Stomach (tissue), 19 donors: ENCODE measurements at places on chromosomes 12 and 14. TPM values are rescaled to one million over a fixed set of nuclear protein-coding genes. Genes with fewer than 3 reads are reported as not detected.

The AQP6 gene
- total RNA-seq: not detected

The BEST3 gene
- not detected for total RNA-seq

The NEUROD4 gene
- not detected for total RNA-seq

- DNase-seq: no peak
- no peaks in the 10 kb centered on the region for H3K36me3 ChIP-seq
- no peaks in the 10 kb centered on the region for H3K27me3 ChIP-seq
- peaks cover 4% of the 10 kb centered on the region for H3K4me1 ChIP-seq
- no peak overlapping the region for H3K27ac ChIP-seq
Measured at GRCh38 chr14:87628780-87629179, 364.2 kb downstream of the GALC start.

DNA sequence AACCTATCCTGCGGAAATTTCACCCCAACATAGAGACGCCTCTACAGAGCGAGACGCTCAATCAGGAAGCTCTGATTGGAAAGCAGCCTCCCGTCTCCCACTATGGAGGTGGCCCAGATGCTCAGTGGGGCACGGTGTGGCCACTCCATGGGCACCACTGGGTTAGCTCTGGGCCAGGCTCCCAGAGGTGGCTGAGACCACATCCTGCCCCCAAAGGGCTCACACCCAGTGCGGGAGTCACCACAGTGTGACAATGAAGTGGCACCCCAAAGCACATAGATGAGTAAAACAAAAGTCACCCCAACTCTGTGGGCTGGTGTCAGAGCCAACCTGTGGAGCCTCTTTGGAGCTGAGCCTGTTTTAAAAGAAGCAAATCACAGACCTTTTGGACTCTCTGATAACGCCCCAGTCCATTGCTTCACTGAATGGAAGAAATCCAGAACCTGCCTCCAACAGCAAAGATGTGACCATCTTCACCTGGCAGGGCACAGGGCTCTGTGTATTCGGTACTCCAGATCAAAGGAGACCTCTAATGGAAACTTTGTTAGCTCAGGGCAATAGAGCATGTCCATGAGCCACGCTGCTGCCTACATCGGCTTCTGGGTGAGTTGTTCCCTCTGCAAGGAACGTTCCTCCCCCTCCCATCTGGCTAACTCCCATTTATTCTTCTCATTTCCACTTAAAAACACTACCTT lies 19.6 kb downstream of the CLMN start:
- H3K4me3 ChIP-seq: no peak overlapping the region
- H3K4me1 ChIP-seq: peaks cover 17% of the 10 kb centered on the region
- H3K27me3 ChIP-seq: no peaks in the 10 kb centered on the region

DNA sequence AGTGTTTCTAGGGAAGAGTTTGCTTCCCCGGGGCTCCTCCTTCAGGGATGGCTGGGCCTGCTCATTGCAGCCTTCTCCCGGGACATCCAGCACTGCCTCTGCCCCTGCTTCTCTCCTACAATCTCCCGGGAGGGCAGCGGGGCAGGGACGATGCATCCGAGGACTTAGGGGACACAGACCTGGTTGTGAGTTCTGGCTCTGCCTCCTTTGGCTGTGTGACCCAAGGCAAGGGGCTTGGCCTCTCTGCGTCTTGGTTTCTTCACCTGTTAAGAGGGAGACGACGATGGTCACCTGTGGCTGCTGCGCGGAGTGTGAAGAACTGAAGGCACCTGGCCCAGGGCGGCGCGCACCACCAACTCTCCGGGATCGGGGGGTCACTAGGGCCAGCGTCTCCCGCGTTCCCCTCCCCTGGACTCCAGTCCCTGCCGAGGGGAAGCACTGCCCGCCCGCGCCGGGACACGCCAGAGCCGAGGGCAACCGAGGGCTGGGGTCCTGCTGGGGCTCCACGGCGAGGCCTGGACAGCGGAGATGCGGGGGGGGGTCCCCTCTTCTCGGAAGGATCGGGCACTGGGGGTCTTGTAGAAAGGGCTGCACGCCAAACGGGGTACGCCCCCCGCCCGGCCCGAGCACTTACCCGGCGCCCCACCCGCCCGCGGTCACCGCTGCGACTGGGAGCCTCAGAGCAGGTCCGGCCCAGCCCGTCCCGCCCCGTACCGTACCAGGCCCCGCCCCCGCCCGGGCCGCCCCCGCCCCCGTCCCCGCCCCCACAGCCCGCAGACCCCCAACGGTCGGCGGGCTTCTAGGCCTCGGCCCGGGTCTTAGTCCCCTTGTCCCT lies at the start of gene HVCN1:
Gene HVCN1 (minus strand): TSS at position 670 of the 835 bp plus-strand sequence. CDS start 5,870 bp downstream, outside the sequence.
- H3K4me3 ChIP-seq: peak within 1 kb of the TSS; percentile 71
- H3K4me1 ChIP-seq: peaks cover 29% of the 10 kb centered on the region
- peak; percentile 55 for DNase-seq
- H3K36me3 ChIP-seq: no peaks in the 10 kb centered on the region

DNA sequence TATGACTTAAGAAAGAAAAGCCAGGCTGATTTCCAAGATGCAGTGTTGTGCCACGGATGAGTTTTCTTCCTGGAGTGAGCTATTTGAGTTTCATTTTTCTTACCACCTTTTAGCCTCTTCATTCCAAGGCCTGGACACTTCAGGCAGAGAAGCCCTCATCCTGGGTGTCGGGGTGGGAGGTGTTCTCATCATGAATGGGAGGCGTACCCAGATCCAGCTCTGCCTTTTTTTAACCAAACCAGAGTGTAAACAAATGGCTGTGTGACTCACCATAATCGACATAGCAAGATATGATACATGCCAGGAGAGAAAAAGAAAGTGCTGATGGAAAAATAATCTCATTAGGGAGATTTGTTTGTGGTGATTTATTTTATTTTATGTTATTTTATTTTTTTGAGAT lies 79.9 kb downstream of the ARF6 start:
- peak overlapping the region; percentile 69 for H3K27ac ChIP-seq
- no peaks in the 10 kb centered on the region for H3K27me3 ChIP-seq
- no peak overlapping the region for H3K4me3 ChIP-seq
- no peaks in the 10 kb centered on the region for H3K36me3 ChIP-seq

DNA sequence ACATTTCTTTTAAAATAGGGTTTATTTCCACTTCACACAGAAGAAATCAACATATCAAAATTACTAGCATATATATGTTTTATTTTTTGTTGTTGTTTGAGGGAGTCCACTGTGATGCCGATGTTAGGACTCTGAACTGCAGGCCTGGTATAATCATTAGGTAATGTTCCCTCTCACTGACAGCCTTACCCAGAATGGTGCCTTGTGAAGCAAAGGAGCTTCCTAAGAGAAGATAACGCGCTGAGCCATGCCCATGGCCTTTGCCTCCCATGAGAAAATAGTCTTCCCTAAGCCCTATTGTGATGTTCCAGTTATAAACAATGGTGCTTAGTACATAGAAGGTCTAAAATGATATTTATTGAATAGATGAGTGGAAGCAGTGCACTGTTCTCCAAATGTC lies 12.0 kb downstream of the GNG2 start:
- peaks cover 12% of the 10 kb centered on the region for H3K4me1 ChIP-seq
- no peak for DNase-seq
- no peaks in the 10 kb centered on the region for H3K36me3 ChIP-seq
- H3K4me3 ChIP-seq: no peak overlapping the region
- H3K27ac ChIP-seq: peak overlapping the region; percentile 21
- H3K27me3 ChIP-seq: no peaks in the 10 kb centered on the region

DNA sequence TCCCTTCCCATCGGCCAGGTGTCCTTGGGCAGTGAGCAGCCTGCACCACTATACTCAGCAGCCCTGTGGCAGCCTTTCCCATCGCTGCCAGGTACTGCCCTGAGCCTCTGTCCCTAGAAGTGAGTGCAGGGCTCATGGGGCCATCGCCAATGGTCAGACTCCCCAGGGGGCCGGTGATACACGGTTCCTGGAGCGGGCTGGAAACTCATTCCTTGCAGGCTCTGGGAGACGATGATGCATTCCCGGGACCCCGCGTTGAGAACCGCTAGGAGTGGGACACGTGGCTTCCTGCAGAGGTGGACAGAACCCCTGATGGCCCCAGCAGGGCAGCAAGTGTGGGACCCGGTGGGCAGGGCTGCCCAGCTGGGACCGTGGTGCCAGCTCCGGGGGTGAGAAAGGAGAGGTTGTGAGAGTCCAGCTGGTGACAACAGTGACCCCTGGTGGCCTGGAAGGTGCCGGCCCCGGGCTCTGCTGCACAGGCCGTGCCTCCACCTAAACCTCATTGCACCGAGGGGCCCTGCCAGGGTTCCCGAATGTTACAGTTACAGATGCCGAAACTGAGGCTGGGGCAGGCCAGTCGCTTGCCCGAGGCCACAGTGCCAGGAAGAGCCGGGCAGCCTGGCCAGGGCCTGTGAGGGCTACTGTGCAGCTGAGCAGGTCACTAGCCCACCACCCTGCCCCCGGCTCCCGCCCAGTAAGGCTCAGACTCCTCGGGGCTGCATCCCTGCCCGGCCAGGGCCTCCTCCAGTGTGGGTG lies 33.8 kb downstream of the FBRSL1 start:
- peaks cover 17% of the 10 kb centered on the region for H3K36me3 ChIP-seq
- no peaks in the 10 kb centered on the region for H3K27me3 ChIP-seq
- H3K4me3 ChIP-seq: no peak overlapping the region
- H3K4me1 ChIP-seq: peaks cover 53% of the 10 kb centered on the region

DNA sequence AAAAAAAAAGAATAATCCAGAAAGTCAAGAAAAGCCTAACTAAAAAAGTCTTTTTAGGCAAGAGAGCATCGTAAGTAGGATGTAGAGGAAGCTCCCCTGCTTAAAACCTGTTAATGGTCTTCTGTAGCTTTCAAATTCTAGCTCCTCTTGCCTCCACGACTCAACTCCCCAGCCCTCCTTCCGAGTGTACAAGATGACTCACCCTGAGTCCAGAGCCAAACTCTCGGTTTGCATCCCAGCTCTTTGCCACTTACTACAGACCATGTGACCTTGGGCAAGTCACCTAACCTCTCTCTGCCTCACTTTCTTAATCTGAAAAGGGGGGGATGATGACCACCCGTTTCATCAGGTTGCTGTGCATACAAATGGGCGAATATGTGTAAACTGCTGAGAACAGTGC lies 460.4 kb downstream of the DPF3 start:
- DNase-seq: no peak
- no peak overlapping the region for H3K27ac ChIP-seq
- H3K27me3 ChIP-seq: no peaks in the 10 kb centered on the region
- H3K4me3 ChIP-seq: no peak overlapping the region
- H3K36me3 ChIP-seq: no peaks in the 10 kb centered on the region

GRCh38 chr12:8685051-8685450 lies 12.7 kb upstream of the RIMKLB start:
- H3K27me3 ChIP-seq: no peaks in the 10 kb centered on the region
- no peak overlapping the region for H3K4me3 ChIP-seq
- H3K36me3 ChIP-seq: no peaks in the 10 kb centered on the region
- peaks cover 35% of the 10 kb centered on the region for H3K4me1 ChIP-seq
- no peak overlapping the region for H3K27ac ChIP-seq

DNA sequence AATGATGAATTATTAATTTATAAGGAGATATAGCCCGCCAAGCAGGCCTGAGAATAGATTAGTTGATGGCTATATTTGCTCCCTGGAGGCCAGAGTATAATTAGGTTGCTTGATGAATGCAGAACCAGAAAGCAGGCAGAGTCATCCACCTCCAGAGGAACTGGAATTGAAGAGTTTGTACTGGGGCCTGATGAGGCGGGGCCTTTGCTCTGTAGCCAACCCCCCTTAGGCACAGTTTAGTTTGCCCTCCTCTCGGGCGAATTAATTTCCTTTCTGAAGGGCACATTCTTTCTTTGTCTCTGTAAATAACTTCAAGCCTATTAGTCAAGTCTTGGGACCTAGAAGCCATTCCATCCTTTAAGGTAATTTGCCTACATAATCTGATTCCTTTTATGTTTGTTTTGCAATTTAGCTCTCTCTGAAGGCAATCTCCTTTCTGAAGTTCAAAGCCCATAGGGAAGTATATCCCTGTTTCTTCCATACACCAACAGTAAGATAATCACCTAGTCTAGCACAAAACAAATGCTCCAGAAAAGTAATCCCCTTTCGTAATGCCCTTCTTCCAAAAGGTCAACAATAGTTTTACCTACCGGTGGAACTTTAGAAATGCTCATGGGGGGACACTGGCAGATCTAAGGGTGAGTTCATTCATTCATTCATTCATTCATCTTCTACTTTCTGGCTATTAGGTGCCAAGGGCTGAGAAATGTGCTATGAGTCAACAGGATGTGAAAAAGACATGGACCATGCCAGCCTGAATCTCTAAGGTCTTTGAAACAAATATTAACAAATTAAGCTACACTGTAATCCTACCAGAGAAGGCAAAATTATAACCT lies 84.8 kb upstream of the NUDT4 start:
- H3K27me3 ChIP-seq: no peaks in the 10 kb centered on the region
- DNase-seq: no peak
- no peaks in the 10 kb centered on the region for H3K36me3 ChIP-seq
- no peaks in the 10 kb centered on the region for H3K4me1 ChIP-seq
- H3K27ac ChIP-seq: no peak overlapping the region

DNA sequence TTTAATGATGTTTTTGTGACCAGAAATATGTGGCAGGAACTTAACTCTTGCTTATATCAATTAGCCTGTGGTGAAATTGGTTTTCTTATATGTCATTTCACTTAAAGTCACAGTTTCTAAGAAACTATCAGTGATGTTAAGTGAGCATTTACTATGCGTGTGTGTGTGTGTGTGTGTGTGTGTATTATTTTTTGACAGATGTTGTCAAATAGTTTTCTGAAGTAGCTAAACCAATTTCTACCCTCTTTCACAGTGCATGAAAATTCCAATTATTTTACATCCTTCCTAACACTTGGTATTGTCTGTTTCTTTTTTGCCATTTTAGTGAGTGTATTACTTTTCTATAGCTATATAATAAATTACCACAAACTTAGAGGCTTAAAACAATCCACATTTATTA lies 122.1 kb upstream of the CAND1 start:
- no peak for DNase-seq
- no peaks in the 10 kb centered on the region for H3K27me3 ChIP-seq
- H3K36me3 ChIP-seq: no peaks in the 10 kb centered on the region
